ENCODE measurements at places on chromosomes 2 and 18.

DNA sequence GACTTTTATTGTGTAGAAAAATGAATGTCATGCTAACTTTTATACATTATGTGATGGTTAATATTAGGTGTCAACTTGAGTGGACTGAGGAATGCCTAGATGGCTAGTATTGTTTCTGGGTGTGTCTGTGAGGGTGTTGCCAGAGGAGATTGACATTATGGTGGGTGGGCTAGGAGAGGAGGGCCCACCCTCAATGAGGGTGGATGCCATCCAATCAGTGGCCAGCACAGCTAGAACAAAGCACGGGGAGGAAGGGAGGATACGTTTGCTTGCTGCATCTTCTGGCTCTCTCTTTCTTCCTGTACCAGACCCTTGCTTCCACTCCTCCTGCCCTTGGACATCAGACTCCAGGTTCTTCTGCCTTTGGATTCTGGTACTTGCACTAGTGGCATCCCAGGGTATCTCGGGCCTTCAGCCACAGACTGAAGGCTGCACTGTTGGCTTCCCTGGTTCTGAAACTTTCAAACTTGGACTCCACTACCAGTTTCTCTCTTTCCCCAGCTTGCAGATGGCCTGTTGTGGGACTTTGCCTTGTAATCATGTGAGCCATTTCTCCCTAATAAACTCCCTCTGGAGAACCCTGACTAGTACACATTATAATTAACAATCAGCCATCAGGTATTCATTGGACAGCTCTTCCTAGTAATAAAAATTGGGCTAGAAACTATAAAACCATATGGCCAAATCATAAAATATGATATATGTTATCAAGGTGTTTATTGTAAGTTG is 31.7 kb upstream of the ZCCHC2 start:
- DNase-seq = no peak

GRCh38 chr2:15846626-15847025 is 93.7 kb upstream of the MYCN start:
- no peak for DNase-seq

- DNase-seq = peak; percentile 73
Measured at GRCh38 chr2:20661421-20662307, 5.3 kb upstream of the GDF7 start.

GRCh38 chr2:172053486-172053885 is 31.8 kb upstream of the DLX1 start:
- DNase-seq = no peak

- DNase-seq = no peak
Measured at GRCh38 chr2:45888167-45888566, 236.7 kb downstream of the PRKCE start.

- no peak for DNase-seq
Measured at GRCh38 chr2:134774786-134775641, 56.2 kb upstream of the TMEM163 start.

- DNase-seq = peak; percentile 77
Measured at GRCh38 chr2:227884511-227884947, 13.1 kb downstream of the DAW1 start.

DNA sequence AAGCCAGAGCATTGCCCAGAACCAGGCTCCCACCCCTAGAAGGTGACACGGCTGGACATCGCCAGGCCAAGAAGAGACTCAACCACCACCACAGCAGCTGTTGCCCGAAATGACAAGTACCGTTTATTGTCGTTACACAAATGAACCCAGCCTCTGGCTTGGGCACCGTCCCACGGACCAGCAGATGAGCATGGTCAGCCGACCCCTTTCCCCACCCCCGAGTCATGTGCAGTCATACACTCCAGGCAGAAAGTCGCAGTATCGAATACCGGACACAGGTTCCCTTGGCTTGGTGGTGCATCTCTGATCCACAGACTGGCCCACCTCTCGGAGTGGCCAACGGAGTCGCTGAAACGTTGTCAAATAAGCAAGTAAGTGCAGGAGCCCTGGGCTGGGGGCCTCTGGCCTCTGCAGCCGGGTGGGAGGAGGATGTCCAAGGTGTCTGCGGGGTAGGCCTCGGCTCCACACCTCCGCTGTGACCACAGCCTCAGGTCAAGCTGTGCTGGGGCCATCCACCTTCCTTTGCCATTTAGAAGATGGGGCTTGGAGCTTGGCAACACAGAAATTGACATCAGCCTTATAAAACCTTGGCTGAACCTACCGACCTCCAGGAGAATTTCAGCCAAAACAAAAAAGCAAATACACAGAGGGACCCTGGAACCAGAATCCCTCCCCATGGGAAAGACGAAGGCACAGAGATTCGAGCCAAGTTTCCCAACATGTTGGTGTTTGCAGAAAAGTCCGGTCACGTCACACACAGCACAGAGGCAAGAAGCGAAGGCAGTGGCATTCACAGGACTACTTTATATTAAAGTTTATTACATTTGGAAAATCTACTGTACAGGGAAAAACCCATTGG is 24.0 kb downstream of the SDC1 start:
- no peak for DNase-seq

DNA sequence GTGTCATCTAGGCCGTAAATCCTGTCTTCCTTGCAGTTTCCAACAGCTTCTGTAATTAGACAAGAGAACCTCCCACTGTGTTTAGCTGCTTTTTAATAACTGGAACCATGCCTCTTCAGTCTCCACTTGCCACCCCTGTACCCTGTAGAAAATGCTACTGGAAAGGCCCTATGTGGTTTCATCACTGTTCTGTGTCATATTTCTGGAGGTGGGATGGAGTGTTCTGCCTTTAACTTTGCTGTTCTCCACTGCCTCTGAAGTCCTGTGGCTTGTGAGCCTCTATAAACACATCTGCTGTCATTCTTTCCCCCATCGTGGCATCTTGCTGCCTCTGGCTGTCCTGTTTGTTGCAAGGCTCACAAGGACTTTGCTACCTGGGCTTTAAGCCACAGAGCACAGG is 17.9 kb downstream of the MGAT5 start:
- DNase-seq = no peak

- no peak for DNase-seq
Measured at GRCh38 chr2:160812830-160813505, 319.4 kb upstream of the RBMS1 start.

Data from stimulated activated CD8-positive, alpha-beta memory T cell treated with anti-CD3 and anti-CD28 coated beads, Interleukin-4, amount 100 ng/mL, for 48 hours (primary cell).